ENCODE measurements at places on chromosomes 6 and 20.
A peak's percentile ranks its signal among the peaks of the same experiment; 100 is the strongest.

DNA sequence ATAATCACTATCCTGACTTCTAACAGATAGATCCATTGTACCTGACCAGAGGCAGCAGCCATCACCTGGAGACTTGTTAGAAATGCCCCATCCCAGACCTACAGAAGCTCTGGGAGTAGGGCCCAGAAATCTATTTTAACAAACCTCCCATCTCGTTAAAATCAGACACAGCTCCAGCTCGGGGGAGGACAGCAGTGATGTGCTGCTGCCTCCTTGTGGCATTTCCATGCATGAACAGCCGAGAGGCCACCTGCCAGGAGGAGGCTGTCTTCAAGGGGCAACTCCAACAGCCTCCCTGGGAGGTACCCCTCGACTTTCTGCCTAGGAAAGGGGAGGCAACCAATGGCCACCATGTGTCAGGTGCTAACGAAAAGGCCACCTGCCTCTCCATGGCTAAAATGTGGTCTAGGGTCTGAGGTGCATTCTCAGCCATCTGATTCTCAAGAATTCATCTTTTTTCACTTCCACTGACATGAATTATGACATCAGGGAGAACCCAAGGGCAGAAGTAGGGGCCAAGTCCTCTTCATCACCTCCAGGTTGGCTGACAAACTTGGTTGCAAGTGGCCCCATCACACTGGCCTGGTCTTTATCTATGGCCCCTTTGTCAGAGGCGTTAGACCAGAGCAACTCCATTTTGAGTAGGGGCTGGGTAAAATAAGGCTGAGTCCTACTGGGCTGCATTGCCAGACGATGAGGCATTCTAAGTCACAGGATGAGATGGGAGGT is 12.2 kb upstream of the KCNK15 start:
- peak; percentile 64 for DNase-seq

DNA sequence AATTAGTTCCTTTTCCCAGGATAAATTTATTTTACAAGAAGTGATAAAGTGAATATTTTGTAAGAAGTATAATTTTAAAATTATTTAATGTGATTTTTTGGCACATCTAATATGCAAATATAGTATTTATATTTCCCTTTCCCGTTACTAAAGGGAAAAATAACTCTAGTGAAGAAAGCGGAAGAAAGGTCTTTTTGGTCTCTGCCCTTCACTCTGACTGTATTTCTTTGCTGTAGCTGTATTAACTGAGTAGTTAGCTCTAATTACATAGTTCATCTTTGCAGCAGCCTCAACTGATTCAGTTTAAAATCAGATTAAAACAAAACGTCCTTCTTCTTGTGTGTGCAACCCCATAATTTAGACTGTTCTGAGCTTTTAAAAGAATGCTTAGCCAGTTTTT is 57.4 kb upstream of the RNF144B start:
- DNase-seq: no peak

DNA sequence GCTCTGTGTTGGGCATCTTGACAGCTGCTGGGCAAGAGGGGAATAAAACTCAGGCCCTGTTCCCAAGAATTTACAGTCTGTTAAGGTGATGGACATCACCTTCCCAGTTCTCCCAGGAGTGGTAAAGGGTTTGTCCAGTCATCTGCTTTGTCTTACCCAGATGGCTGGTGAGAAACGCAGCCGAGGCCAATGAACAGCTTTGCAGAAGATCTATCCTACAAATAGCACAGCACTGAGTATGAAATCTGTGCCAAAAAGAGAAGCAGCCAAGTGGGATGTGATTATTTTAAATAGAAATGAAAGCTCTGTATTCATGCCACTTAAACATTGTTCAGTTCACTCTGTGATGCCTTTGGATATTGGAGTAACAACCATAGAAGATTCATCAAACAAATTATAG is 132.7 kb upstream of the SLC22A16 start:
- no peak for DNase-seq

DNA sequence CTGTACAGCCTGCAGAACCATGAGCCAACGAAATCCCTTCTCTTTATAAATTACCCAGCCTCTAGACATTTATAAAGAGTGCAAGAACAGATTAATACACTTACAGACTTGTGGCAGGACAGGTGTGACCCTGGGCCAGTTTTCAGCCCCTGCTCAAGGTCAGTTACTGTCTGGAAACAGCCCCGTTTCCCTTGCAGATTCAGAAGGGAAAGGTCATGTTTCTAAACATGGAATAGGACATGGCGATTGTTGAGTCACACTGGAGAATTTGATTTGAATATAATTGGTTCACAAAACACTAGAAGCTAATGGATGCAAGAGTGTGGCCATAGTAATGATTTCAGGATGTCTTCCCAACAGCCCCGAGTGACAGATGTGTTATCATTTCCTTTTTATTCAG is 248.8 kb downstream of the DLL1 start:
- no peak for DNase-seq

GRCh38 chr6:95244751-95245150 is 332.6 kb upstream of the MANEA start:
- DNase-seq: no peak

- DNase-seq: no peak
These were observed 15.3 kb downstream of the PRDM1 start for GRCh38 chr6:106101466-106101865.

DNA sequence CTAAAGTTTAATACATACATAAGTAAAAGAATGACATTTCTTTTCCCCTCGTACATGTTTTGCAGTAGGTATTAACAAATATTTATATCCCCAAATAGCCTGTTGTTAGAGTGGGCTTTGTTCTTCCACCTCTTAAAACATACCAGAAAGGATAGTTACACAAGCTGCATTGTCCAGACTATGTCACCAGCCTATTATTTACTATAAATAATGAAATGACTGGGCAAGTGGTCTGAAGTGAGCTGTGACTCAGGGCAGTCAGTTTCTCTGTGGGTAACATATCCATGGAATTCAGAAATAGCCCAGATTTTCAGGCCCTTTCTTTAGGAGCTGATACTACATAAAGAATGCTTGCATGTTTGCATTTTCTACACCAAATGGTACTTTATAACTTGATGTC is 60.1 kb downstream of the FUT9 start:
- DNase-seq: no peak

- DNase-seq: no peak
These were observed 2.8 kb downstream of the RTN4IP1 start for GRCh38 chr6:106626485-106626884.

DNA sequence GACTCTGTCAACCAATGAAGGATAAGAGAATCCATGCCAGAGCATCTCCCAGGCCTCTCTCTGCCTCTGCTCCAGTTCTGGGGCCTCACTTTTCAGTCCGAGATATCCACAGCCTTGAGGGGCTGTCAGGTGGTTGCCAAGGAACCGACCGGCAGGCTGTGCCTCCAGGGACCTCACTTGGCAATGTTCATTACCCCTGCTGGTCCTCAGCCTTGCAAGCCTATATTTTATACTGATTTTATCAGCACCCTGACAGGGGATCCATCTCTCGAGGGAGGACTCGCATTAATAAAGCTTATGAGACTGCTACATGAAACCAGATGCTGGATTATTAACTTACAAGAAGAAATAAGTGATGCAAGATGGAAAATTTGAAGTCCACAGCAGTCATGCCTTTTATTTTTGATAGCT is 39.9 kb downstream of the TMC2 start:
- DNase-seq: no peak

- no peak for DNase-seq
These were observed 74.6 kb downstream of the GPX5 start for GRCh38 chr6:28600245-28600644.

DNA sequence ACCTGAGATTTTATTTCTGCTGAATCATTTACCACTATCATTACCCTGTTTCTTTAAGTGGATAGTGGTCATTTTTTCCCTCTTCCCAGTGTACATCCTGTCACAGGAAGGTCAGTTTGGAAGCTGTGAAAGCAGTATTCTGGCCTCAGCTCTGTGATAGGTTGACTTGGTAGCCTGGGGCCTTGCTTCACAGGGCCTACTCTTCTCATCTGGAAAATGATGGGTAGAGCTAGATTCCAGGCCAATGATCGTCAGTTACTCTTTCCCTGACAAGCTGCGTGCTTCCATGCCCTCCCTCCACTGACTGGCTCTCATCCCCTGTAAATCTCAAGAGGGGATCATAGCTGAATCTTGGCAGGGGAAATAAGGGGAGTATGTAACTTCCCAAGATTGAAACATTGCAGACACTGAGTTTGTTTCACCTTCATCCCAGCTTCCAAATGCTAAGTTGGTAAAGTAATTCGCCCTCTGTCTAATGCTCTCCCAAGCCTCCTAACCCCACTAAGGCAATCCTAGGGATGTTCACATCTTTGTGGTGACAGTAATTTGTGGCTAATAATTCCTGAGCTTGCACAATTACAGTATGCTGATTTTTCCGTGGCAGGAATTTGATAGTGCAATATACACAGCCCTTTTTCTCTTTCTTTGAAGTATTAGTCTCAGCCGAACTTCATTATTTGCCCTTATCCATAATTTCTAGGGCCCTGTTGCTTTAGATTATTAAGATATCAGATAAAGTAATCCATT is 51.2 kb downstream of the VAPB start:
- no peak for DNase-seq
